ENCODE measurements at places on chromosomes 16 and 17.
A peak's percentile ranks its signal among the peaks of the same experiment; 100 is the strongest.

- no peak overlapping the region for H3K4me3 ChIP-seq
- H3K27ac ChIP-seq = no peak overlapping the region
- no peaks in the 10 kb centered on the region for H3K36me3 ChIP-seq
- no peak for DNase-seq
- no peaks in the 10 kb centered on the region for H3K27me3 ChIP-seq
Measured at GRCh38 chr16:29743827-29744531, 1.8 kb downstream of the C16orf54 start.

DNA sequence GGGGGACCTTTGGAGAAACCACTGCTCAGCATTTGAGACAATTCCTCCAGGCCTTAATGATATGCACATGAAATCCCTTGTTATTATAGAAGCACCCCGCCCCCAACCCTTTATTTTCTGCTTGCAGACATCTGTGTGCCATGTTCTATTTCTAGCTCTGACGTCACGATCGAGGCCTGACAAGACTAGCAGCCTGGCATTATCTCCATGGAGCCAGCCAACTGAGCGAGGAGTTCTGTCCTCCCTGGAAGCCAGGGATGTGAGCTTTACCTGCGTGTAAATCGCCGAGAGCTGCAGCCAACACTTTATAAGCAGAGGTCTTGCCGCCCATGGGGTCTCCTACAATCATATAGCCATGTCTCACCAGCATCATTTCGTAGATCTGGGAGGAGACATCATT is 116.9 kb downstream of the DNAH3 start:
- DNase-seq = no peak
- H3K4me1 ChIP-seq = no peaks in the 10 kb centered on the region
- no peak overlapping the region for H3K4me3 ChIP-seq
- H3K27ac ChIP-seq = no peak overlapping the region

- H3K36me3 ChIP-seq = no peaks in the 10 kb centered on the region
- H3K27me3 ChIP-seq = no peaks in the 10 kb centered on the region
- H3K4me3 ChIP-seq = peak overlapping the region; percentile 46
- peak overlapping the region; percentile 76 for H3K27ac ChIP-seq
- DNase-seq = peak; percentile 30
- H3K4me1 ChIP-seq = peaks cover 49% of the 10 kb centered on the region
Measured at GRCh38 chr16:85172455-85173145, 60.3 kb upstream of the CIBAR2 start.

GRCh38 chr17:83152745-83153611 is 73.6 kb downstream of the METRNL start:
- H3K4me3 ChIP-seq = no peak overlapping the region
- no peaks in the 10 kb centered on the region for H3K36me3 ChIP-seq
- no peak overlapping the region for H3K27ac ChIP-seq
- DNase-seq = no peak
- peaks cover 12% of the 10 kb centered on the region for H3K4me1 ChIP-seq

GRCh38 chr17:3870871-3871306 is 22.0 kb downstream of the CAMKK1 start:
- H3K36me3 ChIP-seq = no peaks in the 10 kb centered on the region
- H3K27me3 ChIP-seq = no peaks in the 10 kb centered on the region
- no peaks in the 10 kb centered on the region for H3K4me1 ChIP-seq
- no peak overlapping the region for H3K4me3 ChIP-seq

GRCh38 chr16:78523212-78523985 is 423.9 kb downstream of the WWOX start:
- no peaks in the 10 kb centered on the region for H3K4me1 ChIP-seq
- DNase-seq = no peak
- H3K27ac ChIP-seq = no peak overlapping the region
- H3K27me3 ChIP-seq = no peaks in the 10 kb centered on the region
- H3K4me3 ChIP-seq = no peak overlapping the region

- no peak overlapping the region for H3K27ac ChIP-seq
- no peak for DNase-seq
- H3K4me1 ChIP-seq = no peaks in the 10 kb centered on the region
- H3K27me3 ChIP-seq = no peaks in the 10 kb centered on the region
- no peak overlapping the region for H3K4me3 ChIP-seq
- no peaks in the 10 kb centered on the region for H3K36me3 ChIP-seq
Measured at GRCh38 chr16:56898847-56899246, 33.1 kb upstream of the HERPUD1 start.

GRCh38 chr17:17566896-17567513 is 24.5 kb downstream of the PEMT start:
- no peak overlapping the region for H3K4me3 ChIP-seq
- no peaks in the 10 kb centered on the region for H3K27me3 ChIP-seq
- H3K4me1 ChIP-seq = no peaks in the 10 kb centered on the region
- no peak for DNase-seq
- no peak overlapping the region for H3K27ac ChIP-seq

GRCh38 chr17:68368387-68368786 is 77.1 kb downstream of the ARSG start:
- no peaks in the 10 kb centered on the region for H3K4me1 ChIP-seq
- H3K4me3 ChIP-seq = no peak overlapping the region
- no peak overlapping the region for H3K27ac ChIP-seq
- DNase-seq = no peak
- H3K36me3 ChIP-seq = no peaks in the 10 kb centered on the region

GRCh38 chr17:39196808-39197291 is 619 bp downstream of the CACNB1 start:
- no peaks in the 10 kb centered on the region for H3K27me3 ChIP-seq
- no peak for DNase-seq
- H3K36me3 ChIP-seq = peaks cover 6% of the 10 kb centered on the region
- H3K27ac ChIP-seq = peak overlapping the region; percentile 51

DNA sequence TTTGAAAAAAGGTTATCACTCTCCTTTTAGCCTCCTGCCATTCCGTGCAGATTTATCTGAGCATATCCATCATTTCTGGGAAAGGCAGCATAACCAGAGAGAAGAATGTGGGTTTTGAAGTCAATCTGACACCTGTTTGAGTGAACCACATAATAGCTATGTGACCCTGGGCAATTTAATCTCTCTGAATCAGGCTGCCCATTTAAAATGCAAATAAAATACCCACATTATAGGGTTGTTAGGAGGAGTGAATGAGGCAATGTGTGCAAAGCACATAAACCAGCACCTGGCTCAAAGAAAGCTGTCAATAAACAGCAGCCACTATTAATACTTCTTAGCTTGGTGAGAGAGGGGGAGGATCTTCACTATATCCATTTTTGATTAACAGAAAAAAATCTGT is 88.0 kb downstream of the CACNG1 start:
- no peaks in the 10 kb centered on the region for H3K4me1 ChIP-seq
- no peaks in the 10 kb centered on the region for H3K27me3 ChIP-seq
- H3K36me3 ChIP-seq = no peaks in the 10 kb centered on the region
- H3K4me3 ChIP-seq = no peak overlapping the region
- H3K27ac ChIP-seq = no peak overlapping the region

- peak overlapping the region; percentile 96 for H3K4me3 ChIP-seq
- peaks cover 7% of the 10 kb centered on the region for H3K36me3 ChIP-seq
Measured at GRCh38 chr17:75047398-75048098, 523 bp downstream of the KCTD2 start.
